ENCODE measurements at places on chromosomes 6 and 20. TPM values are rescaled to one million over a fixed set of nuclear protein-coding genes. Genes with fewer than 3 reads are reported as not detected.

DNA sequence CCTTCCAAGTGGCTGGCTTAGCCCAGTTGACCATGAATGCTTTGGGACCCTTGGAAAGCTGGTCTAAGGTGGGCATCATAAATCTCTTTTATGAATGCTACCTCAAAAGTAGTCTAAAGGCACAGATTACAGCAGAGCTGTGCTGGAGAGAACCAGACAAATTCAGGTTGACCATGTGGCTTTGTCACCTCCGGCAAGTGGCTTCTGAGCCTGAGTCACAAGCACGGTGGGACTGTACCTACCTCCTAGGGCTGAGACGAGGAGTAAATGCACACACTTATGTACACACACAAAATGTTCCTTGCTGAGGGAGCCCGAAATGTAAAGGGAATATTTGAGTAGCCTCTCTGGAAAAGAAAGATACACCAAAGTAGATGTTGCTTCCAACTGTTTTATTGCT is 155.9 kb downstream of the NFATC2 start:
- peaks cover 5% of the 10 kb centered on the region for H3K4me1 ChIP-seq
- no peak for DNase-seq
- H3K36me3 ChIP-seq = no peaks in the 10 kb centered on the region
- H3K4me3 ChIP-seq = no peak overlapping the region

DNA sequence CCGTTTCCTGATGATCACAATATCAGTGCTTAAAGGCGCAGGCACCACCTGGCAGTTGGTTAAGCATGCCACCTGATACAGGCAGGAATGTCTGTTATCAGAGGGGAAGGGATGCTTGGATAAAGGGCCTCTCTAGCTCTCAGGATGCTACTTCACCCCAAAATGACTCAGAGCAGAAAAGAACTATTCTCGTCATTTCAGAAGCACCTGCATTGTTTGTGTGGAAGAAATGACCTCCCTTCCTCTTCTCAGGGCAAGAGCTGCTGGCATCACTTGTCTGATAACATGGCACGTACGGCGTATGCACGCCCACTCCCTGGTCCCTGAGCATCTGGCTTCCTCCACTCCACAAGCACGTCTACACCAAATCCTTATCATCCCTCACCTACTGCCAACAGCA is 47.3 kb downstream of the ATP9A start:
- no peaks in the 10 kb centered on the region for H3K4me1 ChIP-seq
- H3K27me3 ChIP-seq = no peaks in the 10 kb centered on the region
- no peak overlapping the region for H3K27ac ChIP-seq
- H3K4me3 ChIP-seq = no peak overlapping the region
- no peaks in the 10 kb centered on the region for H3K36me3 ChIP-seq

DNA sequence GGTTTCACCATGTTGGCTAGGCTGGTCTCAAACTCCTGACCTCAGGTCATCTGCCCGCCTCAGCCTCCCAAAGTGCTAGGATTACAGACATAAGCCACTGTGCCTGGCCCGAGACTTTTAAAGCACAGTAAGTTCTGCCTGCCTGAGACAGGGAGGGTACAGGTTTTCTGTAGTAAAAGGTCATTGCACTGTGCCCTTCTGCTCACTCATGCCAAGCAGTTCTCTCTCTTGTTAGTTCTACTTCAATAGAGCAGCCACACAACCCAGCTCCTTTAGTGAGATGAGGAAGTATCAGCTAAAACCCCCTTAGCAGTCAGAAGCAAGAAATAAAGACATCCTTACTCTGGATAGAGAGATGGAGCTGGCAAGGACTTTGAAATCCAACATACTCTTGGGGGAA is 52.4 kb upstream of the ARMH2 start:
- no peak for DNase-seq
- H3K27me3 ChIP-seq = no peaks in the 10 kb centered on the region
- no peak overlapping the region for H3K4me3 ChIP-seq
- peaks cover 5% of the 10 kb centered on the region for H3K4me1 ChIP-seq
- H3K36me3 ChIP-seq = peaks cover 19% of the 10 kb centered on the region

CAGE1 gene
- total RNA-seq = not detected

NRSN1 gene
- not detected for total RNA-seq

RREB1 gene
- 49.0 TPM for total RNA-seq
